Cerebellar nuclear complex (tissue), 1 donor: ENCODE measurements at places on chromosomes 4 and X.

GRCh38 chrX:76796311-76796710 lies 368.8 kb downstream of the MAGEE1 start:
- no peak for DNase-seq

DNA sequence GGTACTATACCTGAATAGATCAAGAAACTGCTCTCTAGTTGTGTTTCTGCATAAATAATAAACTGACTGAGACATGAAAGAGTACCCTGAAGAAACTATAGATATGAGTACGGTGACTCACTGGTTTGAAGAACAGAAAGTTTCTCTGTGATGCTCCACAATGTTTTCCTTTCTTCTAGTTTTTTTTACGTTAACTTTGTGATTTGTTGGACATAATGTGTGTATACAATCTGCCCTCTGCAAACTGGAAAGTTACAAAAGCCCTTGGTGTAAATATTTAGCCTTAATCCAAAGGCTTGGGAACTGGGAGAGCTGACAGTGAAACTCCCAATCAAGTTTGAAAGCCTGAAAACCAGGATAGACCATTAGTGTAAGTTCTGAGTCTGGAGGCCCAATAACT lies 31.6 kb upstream of the PAPSS1 start:
- no peak for DNase-seq

GRCh38 chr4:67122029-67122428 lies 423.3 kb downstream of the CENPC start:
- DNase-seq: no peak

- peak; percentile 12 for DNase-seq
Observed at GRCh38 chrX:48508400-48509244, at the start of gene PORCN. TSS of gene PORCN (plus strand) at chrX:48508992. CDS start at chrX:48509821, 829 bp downstream.

GRCh38 chr4:98433691-98434090 lies 172.5 kb downstream of the RAP1GDS1 start:
- DNase-seq: no peak

DNA sequence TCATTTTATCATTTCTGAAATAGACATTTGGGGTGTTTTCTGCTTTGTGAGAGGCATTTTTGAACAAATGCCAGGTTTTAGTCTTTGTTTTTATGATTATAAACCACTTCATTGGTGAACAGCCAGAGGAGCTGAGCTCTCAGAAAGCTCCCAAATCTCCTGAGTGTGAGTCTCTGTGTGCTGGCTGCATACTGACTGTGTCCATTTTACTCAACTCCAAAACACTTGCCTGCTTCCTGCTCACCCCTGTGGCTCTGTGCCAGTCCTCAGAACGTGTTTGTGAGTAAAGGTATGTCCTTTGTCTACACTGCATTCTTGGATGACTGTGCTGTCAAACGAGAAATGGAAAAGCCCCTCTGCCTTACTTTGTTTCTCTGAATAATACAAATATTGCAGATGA lies 5.4 kb upstream of the LRAT start:
- DNase-seq: no peak

DNA sequence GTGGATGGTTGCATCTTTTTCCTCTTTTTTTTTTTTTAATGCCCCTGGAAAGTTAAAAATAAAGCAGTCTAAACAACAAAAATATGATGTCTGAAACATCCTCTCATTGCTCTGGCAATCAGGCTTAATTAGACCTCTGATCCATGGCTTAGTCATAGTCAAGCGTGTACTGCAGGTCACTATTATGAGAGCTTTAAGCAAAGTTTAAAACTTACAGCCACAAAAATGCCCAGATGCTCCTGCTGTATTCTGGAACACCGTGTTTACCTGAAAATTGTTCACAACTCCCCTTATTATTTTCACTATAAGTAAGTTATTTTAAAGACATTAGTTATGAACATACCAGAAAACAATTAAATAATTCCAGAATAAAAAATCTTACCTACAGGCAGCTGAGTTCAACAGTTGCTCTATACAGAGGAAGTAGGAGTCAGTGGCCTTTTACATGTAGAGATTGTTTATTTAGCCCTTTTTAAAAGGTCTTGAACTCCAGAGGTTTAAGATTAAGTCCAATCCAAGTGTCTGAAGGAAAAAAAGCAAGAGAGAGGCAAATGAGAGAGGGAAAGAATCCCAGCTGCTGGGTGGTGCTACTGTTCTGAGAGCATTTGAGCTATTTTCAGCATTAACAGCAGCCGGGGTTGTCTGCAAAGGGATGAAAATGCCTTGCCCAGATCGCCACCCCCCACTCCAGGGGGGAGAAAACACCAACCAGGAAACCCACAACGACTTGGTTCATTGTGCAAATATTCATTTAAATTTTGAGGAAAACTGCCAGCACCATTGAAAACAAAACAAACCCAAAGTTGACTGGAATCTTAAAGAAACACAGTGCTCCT lies 36.9 kb downstream of the SORBS2 start:
- no peak for DNase-seq

DNA sequence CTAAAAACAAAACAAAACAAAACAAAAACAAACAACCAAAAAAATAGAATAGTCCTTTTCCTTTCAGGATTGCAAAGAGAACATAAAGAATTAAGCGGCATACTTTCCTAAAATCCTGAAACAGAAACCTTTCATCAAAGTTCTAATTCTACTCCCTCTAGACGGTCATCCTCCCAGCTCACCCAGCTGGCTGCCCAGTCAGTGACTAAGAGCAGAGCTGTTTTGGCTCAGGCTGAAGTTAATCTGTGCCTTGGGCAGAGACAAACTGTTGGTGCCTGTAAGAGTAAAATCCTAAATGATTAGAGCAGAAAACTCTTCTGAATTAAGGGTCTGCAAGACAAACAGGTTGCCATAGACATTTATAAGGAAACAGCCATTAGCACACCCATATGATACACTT lies 17.6 kb upstream of the WAS start:
- DNase-seq: no peak

DNA sequence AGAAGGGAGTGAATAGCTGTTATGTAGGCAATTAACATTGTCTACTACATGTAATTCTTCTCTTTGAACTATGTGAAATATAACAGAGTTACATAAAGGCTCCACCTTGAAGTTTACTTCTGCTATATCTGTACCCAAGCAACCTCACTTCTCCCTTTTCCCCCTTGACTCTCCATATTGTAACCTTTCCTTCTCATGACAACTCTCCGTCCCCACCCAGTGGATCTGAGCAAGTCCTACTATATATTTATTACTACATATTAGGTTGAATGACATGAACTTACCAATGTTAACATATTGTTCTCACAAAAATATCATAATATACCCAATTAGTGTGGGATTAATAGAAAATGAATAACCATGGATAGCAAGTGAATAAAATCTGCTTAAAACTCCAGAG lies 93.2 kb upstream of the ATP8A1 start:
- DNase-seq: no peak

DNA sequence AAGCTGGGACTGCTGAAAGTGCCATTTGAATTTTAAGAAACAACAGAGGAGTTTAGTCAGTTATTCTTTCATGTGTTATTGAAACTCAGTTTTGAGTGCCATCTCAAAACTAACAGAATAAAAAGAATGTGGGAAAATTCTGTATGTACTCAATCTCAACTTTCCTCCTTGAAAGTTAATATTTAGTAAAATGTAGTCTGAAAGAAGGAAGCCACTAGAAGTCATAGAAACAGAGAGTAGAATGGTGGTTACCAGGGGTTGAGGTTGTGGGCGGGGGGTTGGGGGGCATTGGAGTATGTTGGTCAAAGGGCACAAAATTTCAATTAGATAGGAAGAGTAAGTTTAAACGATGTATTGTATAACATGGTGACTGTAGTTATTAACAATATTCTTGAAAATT lies 628.3 kb upstream of the MAGEB2 start:
- DNase-seq: no peak
